ENCODE measurements at places on chromosomes 7 and 10.

DNA sequence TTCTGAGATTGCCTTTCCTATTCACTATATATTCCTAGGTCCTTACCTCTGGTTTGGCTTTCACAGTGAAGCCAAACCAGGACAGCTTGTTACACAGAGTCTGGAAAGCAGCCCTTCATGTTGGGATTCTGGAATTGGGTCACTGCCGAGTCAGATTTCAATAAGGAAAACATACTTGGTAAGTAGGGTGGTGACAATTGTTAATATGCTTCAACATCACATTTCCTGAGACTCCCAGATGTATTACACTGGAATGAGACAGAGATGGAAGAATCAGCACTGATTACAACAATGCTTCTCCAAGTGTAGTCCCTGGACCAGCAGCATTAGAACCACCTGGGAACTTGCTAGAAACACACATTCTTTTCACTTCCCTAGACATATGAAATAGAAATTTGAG is 268.9 kb upstream of the SEMA3C start:
- no peak for DNase-seq

DNA sequence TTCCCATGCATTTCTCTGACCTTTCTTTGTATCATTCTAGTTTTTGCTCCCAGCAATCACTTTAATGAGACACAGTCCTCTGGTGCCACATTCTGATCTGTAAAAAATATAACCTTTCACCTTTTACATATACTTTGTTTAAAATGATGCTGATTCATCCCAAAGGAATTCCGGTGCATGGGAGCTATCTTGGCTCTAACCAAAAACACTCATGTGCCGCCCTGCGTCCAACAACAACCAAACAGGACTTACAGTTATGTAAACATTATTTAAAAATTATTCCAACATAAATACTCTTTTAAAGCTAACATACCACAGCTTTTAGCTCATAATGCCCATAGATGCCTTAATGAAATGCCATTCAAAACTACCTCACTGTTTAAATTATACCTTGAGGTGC is 7.7 kb upstream of the OPALIN start:
- DNase-seq = no peak

DNA sequence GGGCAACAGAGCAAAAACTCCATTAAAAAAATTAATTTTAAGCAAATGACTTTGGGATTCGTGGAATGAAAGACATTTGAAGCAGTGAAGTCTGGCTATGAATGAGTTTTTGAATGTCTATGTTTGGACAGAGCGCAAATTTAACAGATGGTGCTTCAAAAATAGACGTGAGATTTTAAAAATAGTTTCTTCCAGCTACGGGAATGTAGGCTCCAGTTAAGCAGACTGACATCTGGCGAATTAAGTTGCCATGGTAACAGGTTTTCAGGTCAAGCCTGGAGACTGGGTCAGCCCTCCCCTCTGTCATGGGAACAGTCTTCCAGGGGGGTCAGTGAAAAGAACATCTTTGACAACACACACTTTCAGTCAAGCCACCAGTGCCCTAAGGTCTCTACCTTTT is 62.0 kb downstream of the MYOF start:
- no peak for DNase-seq

DNA sequence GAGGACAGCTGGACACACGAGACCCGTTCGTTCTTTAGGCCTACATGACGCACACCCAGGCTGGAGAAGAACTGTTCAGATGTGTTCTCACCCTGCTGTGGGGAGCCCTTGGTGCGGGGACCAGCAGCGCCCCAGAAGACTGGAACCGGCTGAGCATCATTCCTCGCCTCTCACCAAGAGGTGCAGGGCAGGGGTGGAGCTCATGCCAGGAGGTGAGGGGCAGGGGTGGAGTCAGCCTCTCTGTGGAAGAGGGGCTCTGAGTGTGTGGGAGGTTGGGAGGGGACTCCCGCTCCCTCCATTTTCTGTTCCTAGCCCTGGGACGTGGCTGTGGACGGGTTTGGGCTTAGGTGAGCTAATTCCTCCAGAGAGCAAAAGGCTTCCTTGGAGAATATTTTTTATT is 66.0 kb upstream of the SHH start:
- no peak for DNase-seq

DNA sequence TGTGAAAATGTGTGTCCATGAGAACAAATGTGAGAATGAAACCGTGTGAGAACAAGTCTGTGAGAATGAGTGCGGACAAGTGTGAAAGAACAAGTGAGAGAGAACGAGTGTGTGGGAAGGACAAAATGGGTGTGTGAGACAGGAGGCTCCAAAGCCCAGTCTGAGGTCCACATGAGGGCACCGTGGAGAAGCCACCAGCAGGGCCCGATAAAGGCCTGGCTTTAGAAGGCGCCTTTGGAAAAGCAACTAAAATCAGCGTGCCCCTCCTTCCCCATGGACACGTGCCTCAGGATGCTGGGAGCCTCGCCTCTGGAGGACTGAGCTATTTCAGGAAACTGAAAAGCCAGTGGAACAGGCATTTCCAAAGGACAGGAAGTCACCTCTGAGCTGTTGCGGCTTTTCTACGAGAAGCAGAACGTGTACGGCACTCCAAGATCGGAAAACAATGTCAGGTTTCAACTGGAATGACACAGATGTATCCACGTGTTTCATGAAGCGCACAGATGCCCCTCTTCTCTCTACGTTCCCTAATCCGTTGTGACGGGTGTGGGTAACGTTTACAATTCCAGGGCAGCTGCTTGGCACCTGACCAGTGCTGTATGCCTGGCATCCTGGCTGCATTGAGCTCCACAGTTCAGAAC is 46.4 kb downstream of the ESYT2 start:
- DNase-seq = no peak

GRCh38 chr10:78209970-78210369 is 176.3 kb downstream of the RPS24 start:
- DNase-seq = no peak

DNA sequence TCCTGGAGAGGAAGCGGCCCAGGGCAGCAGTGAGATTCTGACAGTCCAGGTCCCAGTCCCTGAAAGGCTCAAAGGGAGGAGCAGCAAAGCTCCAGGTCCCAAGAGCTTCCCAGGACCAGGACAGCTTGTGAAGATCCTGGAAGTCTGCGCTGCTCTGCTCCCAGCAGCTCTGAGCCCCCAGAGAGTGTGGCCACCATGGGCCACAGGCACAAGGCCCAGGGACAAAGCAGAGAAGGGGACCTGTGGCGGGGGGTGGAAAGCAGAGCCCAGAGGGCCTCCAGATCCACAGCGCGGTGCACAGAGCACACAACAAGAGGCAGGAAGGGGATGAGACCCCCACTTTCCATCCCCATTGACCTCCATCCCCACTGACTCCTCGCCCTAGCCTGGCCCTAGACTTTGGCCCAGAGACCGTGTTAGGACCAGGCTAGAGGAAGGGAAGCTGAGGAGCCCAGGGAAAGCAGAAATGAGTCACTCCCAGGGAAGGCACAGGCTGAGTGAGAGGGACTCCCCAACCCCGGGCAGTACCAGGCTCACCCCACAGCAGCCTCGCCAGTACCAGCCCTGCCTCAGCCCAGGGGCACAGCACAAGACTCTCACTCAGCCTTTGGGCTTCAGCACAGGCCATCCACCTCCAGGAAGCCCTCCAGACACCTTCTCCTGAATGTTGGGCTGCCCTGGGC is 75.5 kb downstream of the GRID1 start:
- DNase-seq = no peak

DNA sequence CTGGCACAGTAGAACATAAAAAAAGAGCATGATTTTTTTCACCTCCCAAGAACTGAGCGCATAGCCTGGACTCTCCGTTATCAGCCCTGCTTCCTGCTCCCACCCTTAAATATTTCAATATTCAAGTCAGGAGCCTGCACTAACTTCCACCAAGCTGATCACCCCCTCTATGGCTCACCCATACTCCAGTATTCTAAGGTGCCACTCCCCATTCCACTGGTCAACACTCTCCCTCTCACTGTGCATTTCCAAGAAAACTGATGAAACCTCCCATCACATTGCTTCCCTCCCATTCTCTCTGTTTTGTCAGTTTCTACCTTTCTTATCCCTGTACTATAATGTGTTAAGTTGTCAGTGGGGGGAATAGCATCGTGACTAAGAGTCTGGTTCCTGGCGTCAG is 95.0 kb upstream of the C7orf33 start:
- DNase-seq = no peak

DNA sequence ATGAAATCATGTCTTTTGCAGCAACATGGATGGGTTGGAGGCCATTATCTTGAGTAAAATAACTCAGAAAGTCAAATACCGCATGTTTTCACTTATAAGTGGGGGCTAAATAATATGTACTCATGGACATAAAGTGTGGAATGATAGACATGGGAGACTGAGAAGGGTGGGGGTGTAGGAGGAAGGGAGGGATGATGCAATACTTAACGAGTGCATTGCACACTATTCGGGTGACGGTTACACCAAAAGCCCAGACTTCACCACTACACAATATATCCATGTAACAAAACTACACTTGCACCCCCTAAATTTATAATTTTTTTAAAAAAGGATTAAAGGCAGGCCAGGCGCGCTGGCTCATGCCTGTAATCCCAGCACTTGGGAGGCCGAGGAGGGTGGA is 13.6 kb downstream of the LGI1 start:
- DNase-seq = no peak
